SK-MEL-5 (cell line): ENCODE measurements at places on chromosomes 13 and 19.

DNA sequence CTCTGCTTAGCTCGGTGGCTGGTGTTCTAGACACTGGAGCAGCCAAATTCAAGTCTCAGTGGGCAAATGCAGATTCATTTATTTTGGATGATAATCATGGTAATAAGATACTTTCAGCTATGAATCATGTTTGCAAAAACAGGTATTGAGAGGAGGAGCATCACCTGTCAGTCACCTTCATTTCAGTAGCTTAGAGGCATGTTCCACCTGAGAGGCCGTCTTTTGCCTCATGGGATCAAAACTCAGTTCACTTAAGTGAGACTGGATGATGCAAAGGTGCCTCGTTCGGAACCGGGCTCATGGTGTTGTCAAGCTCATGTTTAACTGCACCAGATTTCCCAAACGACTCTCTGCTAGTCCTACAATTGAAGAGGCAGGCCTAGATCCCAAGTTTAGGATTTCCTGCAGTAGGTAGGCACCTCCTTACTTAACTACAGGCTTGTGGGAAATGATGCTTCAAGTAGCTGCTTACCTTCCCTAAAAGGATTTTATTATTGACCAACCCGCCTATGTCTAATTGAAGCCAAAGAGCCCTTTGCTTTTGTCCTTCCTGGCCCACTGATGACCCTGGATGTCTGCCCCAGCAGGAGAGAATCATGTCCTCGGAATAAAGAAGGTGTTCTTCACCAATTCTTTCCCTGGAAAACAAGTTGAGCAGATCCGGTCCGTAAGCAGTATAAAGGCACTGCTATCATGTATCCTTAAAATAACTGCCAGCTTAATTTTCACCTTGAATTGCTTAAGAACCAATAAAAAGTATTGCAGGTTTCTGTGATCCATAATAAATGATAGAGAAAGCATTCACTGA lies 60.0 kb downstream of the ZAR1L start:
- no peak for DNase-seq

DNA sequence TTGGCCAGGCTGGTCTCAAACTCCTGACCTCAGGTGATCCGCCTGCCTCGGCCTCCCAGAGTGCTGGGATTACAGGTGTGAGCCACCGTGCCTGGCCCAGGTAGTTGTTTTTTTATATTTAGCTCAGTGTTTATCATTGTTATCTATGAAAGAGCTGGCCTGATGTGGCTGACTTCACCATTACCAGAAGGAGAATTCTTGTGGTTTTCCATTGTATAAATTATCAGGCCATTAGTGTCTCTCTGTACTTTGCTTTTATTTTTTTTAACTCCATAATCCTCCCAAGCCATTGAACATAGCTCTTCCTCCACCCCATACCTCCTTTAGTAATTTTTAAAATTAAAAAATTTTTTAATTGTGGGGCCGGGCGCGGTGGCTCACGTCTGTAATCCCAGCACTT lies 24.2 kb downstream of the CERS4 start:
- no peak for DNase-seq

GRCh38 chr13:54536112-54536511 lies 1507.5 kb downstream of the OLFM4 start:
- peak; percentile 64 for DNase-seq

DNA sequence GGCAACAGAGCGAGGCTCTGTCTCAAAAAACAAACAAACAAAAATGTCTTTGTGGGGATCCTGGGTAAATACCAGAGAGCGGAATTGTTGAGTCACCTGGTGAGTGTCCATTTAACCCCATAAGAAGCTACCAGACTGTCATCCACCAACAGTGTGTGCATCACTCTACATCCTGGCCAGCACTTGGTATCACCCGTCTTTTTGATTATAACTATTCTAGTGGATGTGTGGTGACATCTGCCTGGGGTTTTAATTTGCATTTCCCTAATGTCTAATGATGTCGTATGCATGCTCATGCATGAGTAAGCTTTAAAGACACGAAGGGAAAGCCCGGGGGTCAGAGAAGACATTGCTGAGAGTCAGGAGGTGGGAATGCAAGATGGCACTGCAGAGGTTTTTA lies 126.7 kb upstream of the MRI1 start:
- no peak for DNase-seq

DNA sequence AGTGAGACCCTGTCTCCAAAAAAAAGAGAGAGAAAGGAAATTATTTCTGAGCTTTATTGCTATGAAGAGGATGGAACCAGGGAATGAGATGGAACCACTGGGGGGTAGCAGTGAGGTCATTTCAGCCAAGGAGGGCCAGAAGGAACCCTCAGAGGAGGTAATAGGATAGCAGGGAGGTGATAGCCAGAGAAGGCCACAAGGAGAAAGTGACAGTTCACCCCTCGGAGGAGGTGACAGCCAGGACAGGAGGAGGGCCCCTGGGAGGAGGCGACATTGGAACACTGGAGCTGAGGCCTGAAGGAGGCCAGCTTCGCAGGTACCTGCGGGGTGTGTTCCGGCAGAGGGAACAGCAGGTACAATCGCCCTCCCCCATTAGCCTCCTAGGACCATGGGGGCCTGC lies 675 bp upstream of the PGPEP1 start:
- DNase-seq, result peak; percentile 38

GRCh38 chr13:65613004-65613403 lies 1617.1 kb downstream of the PCDH9 start:
- DNase-seq, result peak; percentile 34

DNA sequence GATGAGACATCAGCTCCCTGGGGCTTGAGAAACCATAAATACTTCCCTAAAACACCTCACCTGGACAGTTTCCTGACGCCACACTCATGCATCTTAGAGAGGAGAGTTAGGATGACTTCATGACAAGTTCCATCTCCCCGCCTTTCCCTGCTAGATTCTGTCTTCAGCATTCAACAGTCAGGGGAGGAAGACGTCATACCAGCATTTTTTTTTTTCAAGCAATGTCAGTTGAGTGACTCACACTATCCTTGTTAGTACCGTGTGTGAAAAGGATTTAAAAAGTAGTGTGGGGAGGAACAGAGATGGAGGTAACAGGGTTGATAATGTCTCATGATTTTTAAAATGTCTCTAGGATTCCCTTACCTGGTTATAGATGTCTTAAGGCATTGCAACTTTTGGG lies at the start of gene OR7D2:
OR7D2 (plus strand) TSS at position 79 of the 400 bp plus-strand sequence. CDS start 6,803 bp downstream, outside the sequence.
- no peak for DNase-seq

DNA sequence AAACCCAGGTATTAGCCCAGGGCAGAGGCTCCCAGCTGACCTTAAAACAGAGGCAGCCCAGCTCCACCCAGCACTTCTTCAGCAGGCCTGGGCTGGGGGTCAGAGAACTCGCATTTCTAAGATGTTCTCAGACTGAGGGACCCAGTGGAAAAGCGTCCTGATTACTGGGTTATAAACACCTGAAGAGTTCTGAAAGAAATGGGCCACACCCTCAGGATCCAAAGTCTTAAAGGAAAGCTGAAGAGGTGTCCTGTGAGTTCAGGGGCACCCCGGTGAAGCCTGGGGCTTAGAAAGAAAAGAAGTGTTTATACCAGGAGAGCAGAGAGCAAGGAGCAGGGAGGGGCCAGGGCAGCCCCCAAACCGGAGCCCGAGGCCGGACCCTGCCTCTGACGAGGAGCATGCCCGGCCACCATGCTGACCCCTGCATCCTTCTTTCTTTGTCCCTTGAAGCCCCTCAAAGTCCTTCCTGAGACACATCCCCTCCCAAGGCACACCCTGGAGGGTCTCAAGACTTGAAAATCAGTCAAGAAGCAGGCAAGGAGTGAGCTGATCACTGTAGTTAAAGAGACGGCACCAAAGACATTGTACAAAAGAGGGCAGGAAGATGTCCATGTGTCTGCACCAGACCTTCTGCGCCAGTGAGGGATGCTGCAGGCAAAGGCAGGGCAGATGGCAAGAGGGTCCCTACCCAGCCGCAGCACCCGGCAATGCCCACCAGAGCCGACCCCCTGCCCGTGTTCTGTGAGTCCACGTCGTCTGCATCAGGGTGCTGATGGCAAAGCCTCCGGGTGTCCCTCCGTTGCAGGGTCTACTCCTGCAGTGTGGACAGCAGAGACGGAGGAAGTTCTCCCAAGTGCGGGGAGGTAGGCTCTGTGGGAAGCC lies 10.6 kb upstream of the RAB20 start:
- no peak for DNase-seq

DNA sequence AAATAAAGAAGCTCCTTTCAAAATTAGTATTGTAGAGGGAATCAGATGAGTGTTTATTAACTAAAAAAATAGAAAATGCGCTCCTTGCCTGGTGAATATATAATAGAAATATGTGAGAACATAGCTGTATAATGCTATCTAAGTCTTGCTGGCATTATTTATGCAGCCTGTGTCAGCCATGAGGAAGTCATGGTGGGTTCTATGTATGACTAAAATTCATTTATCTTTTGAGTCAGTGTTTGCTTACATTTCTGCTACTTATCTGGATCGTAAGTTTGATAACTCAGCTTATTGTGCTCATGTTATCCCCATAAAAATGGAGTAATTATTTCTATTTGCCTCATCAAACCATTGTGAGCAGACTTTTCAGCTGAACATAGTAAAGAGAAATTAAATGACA lies 449.3 kb downstream of the OXGR1 start:
- DNase-seq, result no peak

DNA sequence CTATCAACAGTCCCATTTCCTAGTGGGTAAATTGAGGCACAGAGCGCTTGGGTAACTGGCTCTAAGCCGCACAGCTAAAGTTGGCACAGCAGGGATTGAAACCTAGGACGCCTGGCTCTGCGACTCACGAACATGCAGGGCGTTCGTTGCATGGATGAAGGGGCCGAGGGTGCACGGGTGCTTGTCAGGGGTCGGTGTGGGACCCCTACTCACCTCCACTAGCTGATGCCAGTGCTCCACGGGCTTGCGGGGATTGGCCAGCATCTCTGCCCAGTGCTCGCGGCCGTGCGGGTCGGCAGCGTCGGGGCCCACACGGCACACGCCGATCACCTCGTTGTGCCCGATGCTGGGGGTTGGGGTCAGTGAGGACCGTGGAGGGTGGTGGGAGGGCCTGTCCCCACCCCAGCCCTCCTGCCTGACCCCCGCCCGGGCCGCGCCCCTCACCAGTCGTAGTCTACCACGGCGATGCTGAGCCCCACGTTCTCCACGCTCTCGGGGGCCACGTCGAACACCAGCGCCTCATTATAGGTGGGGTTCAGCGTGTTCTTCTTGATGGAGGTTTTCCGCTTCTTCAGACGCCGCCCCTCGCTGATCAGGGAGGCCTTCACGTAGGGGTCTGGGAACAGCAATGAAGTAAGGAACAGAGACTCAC lies 14.6 kb downstream of the SYT3 start:
- no peak for DNase-seq

DNA sequence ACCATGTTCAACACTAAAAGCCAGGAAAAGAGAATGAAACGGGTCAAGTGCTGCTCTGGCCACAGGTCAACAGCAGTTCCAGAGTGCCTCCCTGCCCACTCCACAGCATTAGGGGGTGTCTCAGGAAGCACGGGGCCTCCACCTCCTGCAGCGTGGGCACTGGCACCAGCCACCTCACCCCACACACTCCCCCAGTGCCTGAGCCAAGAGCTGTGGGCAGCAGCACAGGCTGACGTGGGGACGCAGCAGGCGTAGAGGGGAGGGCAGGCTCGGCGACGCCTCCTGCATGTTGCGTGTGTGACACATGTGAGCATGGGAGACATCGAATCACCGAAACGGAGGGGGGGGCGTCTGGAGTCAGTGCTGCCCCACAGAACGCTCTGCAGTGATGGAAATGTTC lies 21.4 kb upstream of the TMEM160 start:
- no peak for DNase-seq

- DNase-seq, result no peak
Measured at GRCh38 chr19:48644355-48644754, 1.6 kb downstream of the CA11 start.

- DNase-seq, result no peak
Measured at GRCh38 chr19:44772959-44773358, 4.7 kb upstream of the CBLC start.

GRCh38 chr19:29675120-29675649 lies 9.9 kb downstream of the PLEKHF1 start:
- no peak for DNase-seq

DNA sequence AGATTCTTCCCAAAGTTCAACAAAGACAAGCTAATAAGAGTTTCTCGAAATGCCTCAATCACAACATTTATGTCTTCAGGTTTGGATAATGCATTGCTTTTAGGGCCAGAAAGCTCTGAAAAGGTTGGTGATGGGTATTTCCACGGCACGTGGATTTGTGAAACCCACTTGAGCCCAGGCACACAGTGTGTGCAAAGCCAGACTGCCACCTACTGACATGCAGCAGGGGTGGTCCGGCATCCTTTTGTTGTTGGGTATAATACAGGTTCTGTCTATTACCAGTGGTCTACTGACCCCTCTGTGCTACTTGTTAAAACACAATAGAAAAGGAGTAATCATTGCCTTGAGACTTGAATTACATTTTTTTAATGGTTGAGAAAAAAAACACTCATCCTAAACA lies 225.6 kb downstream of the RAP2A start:
- DNase-seq, result peak; percentile 38

DNA sequence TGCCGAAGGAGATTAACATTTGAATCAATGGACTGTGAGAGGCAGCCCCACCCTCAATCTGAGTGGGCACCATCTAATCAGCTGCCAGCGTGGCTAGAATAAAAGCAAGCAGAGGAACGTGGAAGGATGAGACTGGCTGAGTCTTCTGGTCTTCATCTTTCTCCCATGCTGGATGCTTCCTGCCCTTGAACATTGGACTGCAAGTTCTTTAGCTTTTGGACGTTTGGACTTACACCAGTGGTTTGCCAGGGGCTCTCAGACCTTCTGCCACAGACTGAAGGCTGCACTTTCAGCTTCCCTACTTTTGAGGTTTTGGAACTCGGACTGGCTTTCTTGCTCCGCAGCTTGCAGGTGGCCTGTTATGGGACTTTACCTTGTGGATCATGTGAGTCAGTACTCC lies 14.7 kb downstream of the NHLRC3 start:
- DNase-seq, result no peak

- no peak for DNase-seq
Measured at GRCh38 chr13:27188239-27188638, 16.6 kb upstream of the USP12 start.

- no peak for DNase-seq
Measured at GRCh38 chr19:23547816-23548430, 139.1 kb downstream of the ZNF675 start.

- no peak for DNase-seq
Measured at GRCh38 chr19:53328967-53329366, 4.6 kb upstream of the ZNF845 start.
